ENCODE measurements at places on chromosomes 16 and 17.
A peak's percentile ranks its signal among the peaks of the same experiment; 100 is the strongest.

- no peak for DNase-seq
Measured at GRCh38 chr17:50511058-50511457, 2.8 kb downstream of the MYCBPAP start.

DNA sequence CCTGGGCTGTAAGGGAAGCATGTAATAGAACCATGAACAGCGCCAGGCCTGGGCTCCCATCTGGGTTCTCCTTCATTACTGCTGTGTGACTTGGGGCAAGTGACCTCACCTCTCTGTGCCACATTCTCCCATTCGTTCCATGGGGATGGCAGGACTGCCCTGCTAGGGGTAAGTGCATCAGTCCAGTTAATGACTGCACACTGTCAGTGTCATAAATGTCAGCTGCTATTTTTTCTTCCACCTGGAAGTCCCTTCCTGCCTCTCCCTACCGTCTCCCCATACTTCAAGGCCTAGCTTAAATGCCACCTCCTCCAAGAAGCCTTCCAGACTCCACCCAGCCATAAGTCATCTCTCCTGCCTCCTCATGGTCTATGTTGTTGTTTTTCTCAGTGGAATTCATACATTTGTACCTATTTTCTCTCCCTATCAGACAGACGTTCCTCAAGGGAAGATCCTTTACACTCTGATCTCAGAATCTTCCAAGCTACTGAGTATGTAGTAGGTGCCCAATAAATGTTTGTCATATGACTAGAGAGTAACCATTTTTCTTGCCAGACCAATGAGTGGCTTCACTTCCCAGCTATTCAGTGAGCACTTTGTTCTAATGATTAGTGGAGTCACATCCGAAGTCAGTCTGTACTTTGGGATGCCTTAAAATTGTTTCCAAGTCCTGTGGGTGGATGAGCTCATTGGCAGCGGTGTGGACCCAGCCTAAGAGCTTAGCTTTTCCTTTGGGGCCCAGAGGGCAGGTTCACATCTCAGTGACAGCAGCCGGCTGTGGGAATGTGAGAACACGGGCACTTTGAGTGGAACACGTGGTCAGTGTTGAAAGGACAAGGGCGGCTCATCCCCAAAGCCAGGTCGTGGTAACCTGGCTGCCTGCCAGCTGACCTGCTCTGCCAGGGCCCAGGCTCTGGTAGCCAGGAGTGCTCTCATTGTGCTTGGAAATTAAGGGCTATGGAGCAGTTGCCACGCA is 147.5 kb upstream of the GSE1 start:
- peak; percentile 28 for DNase-seq

DNA sequence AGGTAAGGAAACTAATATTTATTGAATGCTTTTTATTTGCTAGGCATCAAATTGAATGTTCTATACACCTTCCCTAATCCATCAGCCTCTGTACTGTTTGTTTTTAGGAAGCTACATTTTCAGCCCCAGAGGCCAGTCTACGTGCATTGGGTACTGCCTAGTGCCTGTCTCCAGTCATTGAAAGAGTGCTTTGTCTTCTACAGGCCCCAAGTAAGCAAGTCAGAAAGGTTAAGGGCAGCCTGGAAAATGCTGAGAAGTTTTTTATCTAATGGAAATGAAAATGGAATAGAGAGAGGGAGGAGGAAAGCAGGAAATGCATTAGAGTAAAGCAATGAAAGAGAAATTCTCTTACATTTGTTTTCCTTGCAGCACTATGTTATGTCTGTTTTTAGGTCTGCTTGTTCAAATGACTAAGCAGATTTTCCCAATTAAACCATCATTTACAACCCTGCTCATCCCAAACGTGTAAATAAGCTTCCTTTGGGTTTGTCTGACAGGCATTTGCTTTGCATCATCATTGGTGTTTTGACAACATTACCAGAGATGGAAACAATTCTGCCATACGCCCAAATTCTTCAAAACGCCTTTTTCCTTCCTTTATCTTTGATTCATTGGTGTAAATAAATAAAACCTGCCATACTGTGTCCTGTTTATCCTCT is 116.0 kb upstream of the GOT2 start:
- no peak for DNase-seq

GRCh38 chr16:68257906-68258800 is 6.2 kb upstream of the SLC7A6 start:
- peak; percentile 80 for DNase-seq

DNA sequence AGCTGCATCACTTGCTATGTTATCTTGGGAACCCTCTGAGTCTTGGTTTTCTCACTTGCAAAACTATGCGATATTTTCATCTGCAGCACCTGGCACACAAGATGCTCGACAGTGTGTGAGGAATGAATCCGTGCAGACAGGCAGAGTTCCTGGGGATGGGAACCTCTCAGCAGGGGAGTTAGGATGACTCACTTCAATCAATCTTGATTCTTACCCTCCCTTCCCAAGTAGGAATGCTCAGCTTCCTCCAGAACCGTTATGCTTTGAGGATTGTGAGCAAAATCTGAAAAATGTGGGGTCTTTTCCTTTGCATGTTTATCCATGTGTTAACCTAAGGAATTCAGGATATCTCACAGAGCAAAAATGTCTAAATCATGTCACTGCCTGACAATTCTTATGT is 68.9 kb upstream of the HNF1B start:
- peak; percentile 99 for DNase-seq

GRCh38 chr17:80924111-80924806 is 67.4 kb upstream of the CHMP6 start:
- no peak for DNase-seq

DNA sequence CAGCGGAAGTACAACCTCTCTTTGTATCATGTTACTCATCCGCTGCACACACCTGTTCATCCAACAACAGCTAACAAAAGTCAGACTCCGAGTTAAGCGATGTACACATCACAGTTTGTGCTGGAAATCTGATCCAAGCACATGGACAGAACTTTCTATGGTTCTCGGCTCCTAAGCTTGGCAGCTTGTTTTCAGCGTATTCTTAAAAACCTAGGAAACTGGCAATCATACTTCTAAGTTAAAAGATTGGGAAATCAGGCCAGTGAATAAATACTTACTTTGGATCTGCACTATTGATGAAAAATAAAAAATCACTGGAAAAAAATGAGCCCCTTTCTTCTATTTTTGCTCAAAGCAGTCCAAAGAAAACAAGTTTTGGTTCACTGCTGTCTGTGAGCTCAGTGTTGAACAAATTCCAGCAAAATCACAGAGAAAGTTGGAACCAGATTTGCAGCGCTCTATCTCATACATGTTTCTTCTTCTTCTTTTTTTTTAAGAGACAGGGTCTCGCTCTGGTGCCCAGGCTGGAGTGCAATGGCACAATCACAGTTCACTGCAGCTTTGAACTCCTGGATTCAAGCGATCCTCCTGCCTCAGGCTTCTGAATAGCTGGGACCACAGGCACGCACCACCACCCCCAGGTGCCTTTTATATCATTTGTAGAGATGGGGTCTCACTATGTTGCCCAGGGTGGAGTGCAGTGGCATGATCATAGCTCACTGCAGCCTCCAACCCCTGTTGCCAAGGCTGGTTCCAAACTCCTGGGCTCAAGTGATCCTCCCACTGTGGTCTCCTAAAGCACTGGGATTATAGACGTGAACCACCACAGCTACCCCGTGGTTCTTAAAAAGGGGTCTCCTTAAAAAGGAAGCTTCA is 71.6 kb upstream of the CREBBP start:
- DNase-seq, result no peak

GRCh38 chr17:75549246-75550138 is 24.0 kb downstream of the LLGL2 start:
- DNase-seq, result no peak

DNA sequence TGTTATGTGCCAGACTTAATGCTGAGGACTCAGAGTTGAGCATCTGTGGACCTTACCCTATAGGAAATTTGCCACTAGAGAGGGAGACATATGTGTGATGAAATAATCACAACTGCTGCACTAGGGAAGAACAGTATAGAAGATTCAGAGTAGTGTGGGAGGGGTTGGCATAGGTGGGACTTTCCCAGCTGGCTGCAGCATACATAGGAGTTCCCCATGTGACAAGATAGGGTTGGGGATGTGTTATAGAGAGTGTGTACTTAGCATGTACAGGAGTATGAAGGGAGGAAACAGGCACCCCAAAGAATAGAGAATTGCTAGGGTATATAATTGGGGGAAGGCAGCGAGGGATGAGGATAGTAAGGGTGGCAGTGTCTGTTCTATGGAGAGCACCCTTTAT is 2.9 kb downstream of the NUP93 start:
- no peak for DNase-seq

DNA sequence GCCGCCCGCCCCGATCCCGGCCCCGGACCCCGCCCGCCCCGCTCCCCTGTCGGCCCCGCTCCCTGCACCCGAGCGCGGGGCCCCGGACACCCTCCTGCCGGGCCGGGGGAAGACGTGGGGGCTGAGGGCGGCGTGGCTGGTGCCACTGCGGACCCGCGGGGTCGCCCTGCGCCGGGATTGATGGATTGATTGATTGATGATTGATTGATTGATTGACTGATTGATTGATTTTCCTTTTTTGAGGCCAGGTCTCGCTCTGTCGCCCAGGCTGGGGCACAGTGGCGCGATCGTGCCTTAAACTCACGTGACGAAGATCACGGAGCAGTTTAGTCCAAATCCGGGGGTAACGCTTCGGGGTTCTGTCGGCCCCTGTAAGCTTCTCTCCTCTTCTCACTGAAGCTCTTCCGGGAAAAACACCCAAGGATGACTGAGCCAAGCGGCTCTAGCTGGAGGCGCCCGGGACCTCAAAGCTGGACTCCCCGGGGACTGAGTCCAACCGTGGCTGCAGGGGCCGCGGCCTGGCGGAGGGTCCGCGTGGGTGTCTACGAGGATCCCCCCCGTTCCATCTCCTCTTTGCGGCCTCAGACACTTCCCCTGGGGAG is 40.2 kb upstream of the BHLHA9 start:
- DNase-seq, result no peak

- no peak for DNase-seq
Measured at GRCh38 chr17:57356719-57357391, 100.5 kb downstream of the MSI2 start.

DNA sequence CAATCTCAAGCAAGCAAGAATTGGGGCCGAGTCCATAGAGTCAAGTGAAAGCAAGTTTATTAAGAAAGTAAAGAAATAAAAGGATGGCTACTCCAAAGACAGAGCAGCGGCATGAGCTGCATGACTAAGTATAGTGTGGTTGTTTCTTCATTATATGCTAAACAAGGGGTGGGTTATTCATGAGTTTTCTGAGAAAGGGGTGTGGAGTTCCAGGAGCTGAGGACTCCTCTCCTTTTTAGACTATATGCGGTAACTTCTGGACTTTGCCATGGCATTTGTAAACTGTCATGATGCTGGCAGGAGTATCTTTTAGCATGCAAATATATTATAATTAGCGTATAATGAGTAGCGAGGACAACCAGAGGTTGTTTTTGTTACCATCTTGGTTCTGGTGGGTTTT is 819.9 kb downstream of the KCNJ2 start:
- no peak for DNase-seq

DNA sequence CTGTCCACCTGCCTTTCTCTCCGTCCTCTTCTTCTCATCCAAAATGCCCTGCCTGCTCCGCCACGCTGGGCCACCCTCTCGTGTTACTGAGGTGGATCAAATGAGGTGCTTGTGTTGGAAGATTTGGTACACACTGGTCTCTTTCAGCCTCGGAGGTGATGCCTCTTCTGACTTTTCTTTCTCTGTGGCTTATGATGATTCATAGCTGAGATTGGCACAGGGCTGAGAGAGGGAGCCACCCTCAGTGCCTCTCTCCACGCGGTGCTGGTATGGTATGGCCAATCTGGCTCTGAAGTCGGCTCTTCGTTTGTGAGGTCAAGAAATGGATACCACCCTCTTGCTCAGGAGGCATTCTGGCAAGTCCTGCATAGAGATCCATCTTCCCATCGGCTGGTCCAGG is 82.4 kb downstream of the PLCG2 start:
- DNase-seq, result peak; percentile 13

DNA sequence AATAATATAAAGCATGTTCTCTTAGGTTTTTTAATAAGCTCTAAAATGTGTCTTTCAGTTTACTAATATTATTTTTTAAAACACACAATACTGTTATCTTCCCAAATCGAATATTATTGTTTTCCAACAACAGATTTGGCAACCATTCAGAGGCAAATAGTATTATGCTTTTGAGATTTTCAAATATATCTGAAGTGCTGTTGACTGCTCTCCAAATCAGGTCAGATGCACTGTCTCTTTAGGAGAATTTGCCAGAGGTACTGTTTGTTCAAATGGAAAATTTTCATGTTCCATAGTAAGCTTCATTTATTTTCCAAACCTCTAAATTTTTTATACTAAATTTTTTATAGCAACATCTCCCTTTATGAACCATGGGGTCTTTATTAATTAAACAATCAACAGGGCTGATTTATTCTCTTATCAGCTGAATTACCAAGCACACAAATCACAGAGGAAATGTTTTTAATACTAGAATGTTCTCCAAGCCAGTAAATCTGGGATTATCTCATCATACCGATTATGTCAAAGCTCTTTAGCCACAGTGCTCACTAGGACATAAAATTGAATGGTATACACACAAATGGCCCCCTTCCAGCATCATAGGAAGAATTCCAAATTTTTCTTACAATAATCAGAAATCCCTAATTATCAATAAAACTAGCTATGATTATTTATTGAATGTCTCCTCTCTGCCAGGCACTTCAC is 108.8 kb upstream of the HLF start:
- DNase-seq, result no peak

GRCh38 chr17:67773246-67773645 is 52.1 kb upstream of the BPTF start:
- no peak for DNase-seq

DNA sequence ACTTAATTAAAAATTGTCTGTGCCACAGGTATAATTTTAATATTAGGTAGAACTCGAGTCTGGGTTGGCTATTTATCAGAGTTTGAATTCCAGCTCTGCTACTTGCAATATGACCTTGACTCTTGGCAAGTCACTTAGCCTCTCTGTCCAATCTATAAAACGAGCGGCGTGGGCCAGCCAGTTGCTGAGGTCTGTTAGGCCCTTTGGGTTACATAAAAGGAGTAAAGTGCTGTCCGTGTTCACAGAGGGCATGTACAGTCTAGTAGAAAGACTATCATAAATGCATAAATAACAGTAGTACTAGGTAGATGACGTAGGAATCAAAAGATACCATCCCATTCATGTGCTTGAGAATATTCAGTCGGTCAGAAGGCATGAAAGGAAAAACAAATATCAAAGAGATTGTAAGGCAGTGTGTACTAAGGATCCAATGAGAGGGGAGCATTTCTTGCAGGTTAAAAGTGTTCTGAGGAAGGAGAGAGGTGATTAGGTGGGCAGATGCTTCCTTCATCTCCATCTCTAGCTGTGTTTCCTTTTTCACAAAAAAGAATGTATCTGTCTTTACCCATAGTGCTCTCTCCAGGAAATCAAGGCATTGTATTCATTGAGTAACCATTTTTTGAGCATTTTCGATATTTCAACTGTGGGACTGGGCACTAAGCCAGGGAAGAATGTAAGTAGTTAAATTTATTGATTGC is 2.4 kb downstream of the TNRC6A start:
- DNase-seq, result no peak

- no peak for DNase-seq
Measured at GRCh38 chr17:38357486-38358123, 6.0 kb downstream of the SOCS7 start.

DNA sequence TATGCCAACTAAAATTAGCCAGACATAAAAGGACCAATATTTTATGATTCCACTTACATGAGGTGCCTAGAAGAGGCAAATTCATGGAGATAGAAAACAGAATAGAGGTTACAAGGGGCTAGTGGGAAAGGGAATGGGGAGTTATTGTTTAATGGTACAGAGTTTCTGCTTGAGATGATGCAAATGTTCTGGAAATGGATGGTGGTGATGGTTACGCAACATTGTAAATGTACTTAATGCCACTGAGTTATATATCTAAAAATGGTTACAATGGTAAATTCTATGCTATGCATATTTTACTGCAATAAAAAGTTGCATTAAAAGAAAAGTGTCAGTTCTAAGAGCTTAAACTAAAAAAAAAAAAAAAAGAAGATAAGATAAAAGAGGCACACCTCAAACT is 17.9 kb downstream of the MT1X start:
- DNase-seq, result no peak
